ENCODE measurements at places on chromosomes 12 and 14.

GRCh38 chr12:104641862-104642261, 185.1 kb downstream of the CHST11 start:
- DNase-seq: no peak

DNA sequence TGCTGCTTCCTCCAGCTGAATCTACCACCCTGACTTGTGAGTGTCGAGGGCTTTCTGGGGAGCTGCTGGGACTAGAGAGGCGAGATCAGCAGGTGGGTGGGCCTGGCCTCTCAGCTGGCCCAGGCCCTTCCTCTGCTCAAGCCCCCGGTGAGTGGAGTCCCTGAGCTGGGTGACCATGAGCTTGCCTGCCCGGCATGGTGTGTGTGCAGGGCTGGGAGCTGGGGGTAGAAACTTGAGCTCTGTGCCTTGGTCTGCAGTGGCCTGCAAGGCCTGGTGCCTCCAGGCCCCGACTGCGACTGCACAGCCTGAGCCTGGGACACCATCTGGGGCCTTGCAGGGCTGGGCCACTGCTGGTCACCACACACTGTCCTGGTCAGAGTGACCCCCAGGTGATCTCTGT, 67.4 kb downstream of the KIF26A start:
- DNase-seq: no peak

DNA sequence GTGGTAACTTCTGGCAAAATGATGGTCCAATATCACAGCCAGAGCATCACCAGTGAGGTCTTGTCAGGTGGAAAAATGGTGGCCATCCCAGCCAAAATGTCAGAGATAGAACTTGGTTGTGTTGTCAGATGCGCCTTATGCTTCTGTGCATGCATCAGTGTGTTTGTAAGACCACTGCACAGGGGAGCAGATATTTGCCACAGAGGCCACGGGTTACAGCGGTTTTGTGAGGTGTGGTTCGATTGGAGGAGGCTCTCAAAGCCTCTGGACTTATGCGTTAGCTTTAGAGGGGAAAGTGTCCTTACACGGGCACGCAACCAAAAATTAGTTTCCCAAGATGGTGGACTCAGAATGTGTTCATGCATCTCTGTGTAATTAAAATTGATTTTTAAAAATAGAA, 243.8 kb downstream of the ADGRD1 start:
- no peak for DNase-seq

DNA sequence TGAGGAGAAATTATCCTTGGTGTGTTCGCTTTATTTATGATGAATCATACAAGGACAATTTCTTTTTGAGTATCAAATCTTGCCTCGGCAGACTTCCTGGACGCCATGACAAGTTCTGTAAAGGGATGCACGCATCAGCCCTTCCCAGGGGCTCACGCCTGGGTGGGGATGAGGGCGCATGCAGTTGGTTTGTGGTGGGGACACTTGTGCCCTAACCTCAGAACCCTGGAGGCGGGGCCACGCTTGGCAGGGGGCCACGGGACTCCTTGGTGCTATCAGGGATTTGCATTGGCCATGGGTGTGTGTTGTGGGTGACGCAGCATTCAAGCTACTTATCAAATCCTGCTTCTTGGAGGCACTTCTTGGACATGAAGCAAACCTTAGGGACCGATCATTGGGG, 143.8 kb upstream of the RTL1 start:
- DNase-seq: no peak

DNA sequence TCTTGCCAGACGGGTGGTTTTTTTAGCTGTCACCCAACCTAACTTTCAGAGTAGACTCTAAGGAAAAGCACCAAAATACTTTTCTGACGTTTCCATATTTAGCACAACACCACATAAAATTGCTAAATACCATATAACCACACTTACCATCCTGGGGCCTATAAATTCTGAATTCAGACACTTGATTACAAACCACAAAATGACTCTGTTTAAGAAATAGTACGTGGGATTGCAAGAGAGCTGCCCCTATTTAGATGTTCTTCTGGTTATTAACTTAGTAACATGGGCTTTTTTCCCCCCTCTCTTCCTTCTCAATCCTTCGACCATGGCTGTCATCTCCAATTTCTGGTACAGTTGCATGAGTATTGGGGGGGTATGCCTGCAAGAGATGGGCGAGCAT, 287.7 kb downstream of the BMP4 start:
- DNase-seq: no peak

- no peak for DNase-seq
Observed at GRCh38 chr12:60230056-60230455, 634.2 kb downstream of the SLC16A7 start.

DNA sequence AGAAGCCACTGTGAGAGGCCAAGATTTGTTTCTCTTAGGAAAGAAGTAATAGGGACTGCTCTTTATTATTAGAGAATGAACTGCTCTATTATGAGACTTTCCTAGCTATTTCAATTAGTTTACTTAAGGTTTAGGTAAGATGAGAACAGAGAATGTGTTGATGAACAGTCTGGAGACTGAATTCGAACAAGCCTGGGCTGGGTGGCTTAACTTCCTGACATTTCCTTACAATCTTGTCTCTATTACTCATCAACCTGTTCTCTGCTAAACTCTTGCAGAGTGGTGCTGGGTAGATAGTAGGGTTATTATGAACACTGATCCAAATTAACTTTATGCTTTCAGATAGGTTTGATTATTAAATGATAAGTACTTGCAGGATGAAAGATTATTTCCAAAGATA, 31.2 kb downstream of the SLC15A5 start:
- no peak for DNase-seq

DNA sequence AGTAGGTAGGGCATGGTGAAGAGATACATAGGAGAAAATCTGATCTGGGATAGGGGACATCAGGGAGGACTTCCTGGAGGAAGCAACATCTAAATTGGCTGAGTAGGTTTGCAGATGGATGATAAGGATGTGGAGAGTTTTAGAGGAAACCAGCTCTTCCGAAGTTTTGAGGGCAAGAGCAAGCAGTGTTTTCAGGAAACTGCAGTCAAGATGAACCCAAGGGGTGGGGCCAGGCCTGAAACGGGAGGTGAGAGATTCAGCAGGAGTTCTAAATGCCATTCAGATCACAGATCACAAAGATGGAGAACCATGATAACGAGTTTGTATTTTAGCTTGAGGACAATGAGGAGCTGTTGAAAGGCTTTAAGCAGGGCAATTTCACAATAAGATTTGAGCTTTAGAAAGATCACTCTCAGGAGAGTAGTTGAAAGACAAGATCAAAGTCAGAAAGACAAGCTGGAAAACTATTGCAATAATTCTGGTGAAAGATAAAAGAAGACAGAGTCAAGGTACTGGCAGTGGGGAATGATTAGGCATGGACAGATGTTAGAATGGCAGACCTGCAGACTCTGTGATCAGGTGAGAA, 70.1 kb upstream of the PLXNC1 start:
- no peak for DNase-seq

DNA sequence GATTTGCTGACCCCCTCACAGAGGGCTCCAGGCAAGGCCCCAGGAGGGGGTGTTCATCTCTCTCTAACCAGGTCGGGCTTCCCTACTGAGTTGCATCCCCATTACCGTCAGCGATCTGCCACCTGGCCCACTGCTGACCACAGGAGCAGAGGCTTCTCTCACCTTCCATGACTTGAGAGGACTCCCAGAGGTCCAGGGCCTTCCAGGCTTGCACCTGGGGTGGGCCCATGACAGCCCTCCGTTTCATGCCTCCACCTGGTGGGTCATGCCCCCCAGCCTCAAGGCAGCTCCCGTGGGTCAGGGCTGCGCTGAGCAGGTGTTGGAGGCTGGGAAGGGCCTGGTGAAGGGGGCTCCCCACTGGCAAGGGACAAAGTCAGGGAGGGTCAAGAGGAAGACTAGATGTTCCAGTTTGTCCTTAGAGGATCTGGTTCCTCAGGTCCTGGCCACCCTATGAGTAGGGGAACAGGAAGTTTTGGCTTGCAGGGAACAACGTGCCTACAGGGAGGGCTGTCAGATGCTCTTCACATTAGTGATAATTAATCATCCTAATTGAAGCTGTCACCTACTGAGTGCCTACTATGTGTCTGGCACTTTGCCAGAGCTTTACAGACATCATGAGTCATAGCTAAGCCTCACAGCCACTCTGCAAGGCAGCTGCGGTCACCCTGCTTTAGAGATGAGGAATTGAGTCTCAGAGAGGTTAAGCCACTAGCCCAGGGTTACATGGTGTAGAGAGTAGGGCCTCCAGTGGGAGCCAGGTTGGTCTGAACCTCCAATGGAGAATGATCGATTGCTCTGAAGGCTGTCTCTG, 13.8 kb downstream of the NFKBIA start:
- DNase-seq: no peak

GRCh38 chr14:88129306-88130056, 124.5 kb downstream of the GPR65 start:
- DNase-seq: no peak

DNA sequence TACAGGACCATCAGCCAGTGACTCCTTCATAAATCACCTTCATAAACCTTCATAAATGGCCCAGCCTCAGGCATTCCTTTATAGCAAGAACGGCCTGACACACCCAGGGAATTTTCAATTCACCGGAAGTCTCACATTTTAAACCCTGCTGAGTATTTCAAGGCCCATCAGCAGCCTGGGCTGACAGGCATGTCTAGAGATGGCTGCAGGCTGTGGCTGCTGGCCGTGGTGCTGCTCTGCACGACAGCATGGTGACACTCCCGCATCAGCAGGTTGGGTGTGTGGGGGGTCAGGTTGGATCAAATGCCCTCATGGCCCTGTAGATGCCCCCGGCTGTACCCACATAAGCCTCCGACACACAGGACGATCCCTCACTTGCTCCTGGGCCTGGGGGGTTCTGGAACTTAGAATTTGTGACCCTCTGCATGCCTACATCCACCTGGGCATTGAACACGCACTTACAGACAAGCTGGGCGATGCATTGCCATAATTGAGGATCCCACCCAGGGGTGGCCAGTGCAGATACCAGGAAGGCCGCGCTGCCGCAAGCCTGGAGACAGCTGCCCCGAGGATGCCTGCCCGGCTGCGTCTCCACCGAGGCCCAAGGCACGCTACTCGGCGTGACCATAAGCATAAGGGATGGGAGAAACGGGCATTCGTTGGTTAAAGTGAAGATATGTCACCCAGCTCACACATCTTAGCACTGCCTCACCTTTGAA, 124.3 kb downstream of the PIWIL1 start:
- DNase-seq: no peak

DNA sequence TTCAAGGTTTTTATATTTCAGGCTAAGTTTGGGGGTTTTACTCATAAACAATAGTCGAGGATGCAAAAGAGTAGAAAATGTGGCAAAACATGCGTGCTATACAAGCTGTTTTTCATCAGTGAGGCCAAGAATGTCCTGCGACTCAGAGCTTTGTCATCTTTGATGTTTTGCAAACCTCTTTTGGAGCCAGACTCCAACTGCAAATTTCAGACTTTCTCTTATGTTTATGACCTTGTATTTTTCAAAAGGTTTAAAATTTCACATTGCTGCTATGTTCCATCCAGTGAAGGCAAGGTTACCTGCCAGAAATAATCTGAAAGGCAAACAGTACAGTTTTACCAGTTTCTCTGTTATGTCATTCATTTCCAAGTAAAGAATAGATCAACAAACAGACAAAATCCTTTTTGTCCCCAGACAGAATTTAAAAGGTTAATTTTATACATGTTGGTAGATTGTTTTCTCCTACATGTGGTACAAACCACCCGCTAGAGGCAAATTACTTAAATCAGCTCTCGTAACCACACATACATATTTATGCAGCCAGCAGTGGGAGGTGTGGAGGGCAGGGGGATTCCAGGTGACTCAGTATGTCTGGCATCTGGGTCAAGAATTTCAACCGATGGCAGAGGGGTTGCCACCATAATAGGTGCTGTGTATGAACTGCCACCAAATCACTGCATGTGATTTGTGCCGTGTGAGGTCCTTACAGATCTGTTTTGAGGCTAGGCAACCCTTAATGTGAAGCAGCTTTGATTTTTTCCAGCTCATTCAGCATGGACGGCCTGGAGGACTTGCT, 119.8 kb upstream of the CPM start:
- DNase-seq: no peak

DNA sequence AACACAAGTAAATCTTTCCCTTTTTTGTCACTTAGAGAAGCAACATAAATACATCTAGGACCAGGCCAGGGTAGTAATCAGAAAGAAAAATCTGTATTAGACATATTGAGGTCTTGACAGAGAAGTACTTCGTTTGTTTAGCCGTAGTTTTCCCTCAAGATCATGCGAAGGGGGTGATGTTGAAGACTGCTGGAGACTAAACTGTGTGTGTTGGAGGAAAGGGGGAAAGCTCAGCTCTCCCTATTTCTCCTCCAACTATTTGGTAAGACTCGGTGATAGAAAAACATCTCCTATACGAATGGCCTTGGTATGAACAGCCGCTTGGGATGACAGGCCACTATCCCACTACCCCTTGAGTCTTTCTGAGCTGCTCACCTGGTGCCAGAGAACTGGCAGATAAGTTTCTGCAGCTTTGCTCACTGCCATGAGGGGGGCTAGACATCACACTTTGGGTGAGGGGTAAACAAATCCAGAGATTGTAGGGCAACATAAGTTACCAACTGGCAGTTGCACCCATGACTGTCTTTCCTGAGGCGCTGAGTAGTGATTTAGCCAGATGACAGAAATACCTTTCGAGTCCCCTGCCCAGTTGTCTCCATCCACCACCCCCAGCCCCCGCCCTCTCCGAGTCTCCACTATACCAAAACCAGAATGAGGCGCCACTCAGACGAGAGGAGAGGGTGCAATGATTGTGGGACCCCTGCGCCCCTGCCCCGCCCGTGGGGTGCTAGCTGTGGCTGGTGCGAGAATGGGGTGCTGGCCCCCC, 685 bp downstream of the VAMP1 start:
- no peak for DNase-seq

- DNase-seq: no peak
Observed at GRCh38 chr14:76277586-76278130, 98.3 kb upstream of the ESRRB start.

DNA sequence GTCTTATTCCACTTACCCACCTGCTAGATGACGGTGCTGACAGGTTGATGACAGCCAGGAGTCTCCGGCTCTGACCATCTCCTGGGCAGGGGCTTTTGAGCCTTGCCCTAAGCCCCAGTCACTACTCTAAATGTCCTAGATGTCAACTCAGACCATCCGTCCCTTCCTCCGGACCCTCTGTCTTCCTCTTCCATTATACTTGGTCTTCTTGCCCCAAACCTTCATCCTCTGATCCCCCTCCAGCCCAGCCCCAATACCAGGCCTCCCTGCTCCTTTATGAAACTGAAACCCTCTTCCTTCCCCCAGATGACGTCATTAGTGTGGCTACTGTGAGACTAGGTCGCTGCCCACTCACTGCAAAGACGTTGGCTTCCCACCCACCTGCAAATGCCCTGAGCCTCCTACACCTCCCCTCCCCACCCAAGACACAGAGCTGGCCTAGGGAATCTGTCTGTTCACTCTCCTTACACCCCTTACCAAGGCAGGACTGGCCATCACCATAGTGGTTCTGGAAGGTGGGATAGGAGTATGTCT, 10.1 kb downstream of the KRT71 start:
- no peak for DNase-seq

GRCh38 chr12:89382328-89382727, 30.0 kb upstream of the DUSP6 start:
- DNase-seq: no peak

DNA sequence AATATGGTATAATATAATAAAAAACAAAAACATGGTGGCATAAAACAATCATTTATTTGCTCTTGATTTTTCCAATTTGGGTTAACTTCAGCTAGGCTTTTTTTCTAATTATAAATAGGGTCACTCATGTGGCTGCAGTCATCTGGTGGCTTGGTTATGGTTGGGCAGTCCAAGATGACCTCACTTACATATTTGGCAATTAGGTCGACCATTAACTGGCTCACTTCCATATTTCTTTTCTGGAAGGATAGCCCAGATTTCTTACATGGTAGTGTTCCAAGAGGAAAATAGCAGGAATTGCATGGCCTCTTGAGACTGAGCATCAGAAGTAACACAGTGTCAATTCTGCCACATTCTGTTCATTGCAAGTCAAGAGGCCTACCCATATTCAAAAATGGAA, 153.4 kb downstream of the FUT8 start:
- DNase-seq: no peak

Measured in frontal cortex (tissue), 4 donors.